ENCODE measurements at places on chromosomes 13 and 19.

- no peak for DNase-seq
Measured at GRCh38 chr13:110314516-110315245, 7.6 kb downstream of the COL4A2 start.

- no peak for DNase-seq
Measured at GRCh38 chr13:54383604-54384003, 1355.0 kb downstream of the OLFM4 start.

- no peak for DNase-seq
Measured at GRCh38 chr13:27971776-27972477, 2.8 kb upstream of the CDX2 start.

- no peak for DNase-seq
Measured at GRCh38 chr13:44188257-44188656, 185.4 kb upstream of the SERP2 start.

GRCh38 chr13:34701919-34702318 is 240.2 kb upstream of the NBEA start:
- DNase-seq, result no peak

GRCh38 chr13:29946093-29946492 is 95.7 kb upstream of the UBL3 start:
- DNase-seq, result no peak

DNA sequence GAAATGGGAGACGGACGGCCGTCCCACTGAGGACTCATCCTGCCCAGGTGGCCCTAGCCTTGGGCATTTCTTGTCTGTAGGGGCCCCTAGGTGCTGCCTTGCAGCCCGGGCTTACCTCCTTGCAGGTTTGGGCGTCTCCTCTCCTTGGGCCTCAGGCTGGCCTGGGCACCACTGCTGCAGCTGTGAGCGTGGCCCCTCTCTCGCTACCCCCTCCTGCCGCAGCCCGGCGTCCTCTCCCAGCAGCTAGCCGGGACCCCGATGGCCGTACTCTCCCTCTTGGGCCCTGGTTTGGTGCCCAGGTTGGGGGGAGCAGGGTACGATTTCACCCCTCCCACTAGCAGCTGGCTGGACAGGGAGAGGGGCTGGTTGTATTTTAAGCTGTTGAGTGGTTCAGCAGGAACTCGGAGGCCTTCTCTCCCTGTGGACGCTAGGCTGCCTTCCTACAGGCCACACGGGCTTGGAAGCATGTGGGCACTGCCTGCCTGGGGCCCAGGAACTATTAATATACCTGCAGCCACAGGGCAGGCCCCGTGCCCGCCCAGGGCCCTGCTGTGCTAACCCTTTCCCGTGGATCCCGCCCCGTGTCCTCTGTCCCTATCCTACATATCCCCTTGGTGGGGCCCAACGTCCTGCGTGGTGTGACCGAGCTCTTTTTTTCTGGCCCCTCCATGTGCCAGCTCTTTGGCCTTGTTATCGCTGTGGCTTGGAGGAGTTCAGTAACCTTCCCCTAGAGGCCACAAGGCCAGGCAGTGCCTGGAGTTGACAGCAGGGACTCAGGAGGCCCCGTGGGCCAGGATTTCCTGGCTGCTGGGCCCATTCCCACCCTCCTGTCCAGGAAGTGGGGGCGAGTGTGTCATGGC is 11.7 kb downstream of the NDUFB7 start:
- DNase-seq, result no peak

DNA sequence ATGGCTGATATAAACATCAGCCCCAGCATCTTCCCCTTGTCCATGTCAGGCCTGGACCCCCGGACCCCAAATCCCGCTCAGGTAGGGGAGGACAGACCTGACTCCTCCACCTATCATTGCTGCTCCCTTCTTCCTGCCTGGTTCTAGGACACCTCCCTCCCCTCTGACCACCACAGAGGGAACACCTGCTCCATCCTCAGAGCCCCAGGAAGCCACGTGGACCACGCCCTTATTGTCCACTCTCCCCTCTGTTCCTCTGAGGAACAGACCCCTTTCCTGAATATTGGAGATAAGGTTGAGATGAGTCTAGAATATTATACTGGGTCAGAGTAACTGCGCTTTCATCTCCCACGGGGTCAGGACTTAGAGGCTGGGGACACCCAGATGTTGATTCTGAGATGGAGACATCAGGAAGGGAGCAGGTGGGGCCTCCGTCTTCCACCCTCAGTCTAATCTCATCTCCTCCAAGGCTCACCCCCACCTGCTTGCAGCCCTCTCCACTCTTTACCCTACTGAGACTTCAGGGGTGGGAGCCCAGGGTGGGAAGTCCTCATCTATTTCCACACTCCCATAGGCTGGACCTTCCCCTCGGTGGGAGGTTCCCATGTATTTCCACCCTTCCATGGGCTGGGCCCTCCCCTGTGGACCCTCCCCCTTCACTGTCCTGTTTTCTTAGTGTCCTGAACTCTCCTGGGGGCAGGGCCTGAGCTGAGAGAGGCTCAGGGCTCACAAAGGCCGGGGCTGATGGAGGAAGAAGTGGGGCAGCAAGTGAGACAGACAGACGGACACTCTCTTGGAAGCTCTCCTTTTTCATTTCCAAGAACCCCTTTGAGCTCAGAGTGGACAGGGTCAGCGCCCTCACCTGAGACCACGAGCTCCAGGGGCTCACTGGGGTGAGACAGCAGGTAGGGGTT is 2.7 kb downstream of the LILRA4 start:
- no peak for DNase-seq

- no peak for DNase-seq
Measured at GRCh38 chr13:63190742-63191141, 1775.1 kb upstream of the PCDH20 start.

- peak; percentile 44 for DNase-seq
Measured at GRCh38 chr19:2552859-2553258, 76.9 kb downstream of the GADD45B start.

DNA sequence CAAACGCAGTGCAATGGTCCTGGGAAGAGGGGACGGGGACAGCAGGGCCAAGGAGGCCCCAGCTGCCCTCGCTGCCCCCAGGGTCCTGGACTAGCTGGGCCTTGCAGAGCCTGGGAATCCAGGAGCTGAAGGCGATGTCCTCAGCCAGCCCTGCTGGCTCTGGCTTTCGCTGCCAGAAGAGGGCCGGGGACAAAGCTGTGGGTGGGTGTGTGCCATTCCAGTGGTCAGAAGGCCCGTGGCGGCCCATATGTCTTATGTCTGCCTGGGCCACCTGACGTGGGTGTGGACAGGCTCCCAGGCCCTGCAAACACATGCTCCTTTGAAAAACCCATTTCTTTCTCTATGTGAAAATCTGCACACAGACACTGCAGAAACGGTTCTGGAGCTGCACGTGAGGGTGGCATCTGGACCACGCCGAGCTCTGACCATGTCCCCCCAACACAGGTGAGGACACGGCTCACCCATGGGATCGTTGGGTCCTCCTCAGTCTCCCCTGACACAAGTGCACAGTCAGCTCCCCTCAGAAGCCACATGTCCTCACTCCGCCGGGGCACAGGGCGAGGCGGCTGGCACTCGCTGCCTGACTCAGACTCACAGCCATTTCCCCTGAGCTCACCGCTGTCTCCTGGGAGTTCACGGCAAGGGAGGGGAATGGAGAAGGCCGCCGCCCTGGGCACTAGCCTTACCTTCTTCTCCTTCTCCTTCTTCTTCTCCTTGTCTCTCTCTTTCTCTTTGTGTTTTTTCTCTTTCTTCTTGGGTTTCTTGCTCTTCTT is 16.9 kb downstream of the IZUMO4 start:
- DNase-seq, result no peak

- no peak for DNase-seq
Measured at GRCh38 chr19:58328999-58329398, 2.2 kb downstream of the ZSCAN22 start.

DNA sequence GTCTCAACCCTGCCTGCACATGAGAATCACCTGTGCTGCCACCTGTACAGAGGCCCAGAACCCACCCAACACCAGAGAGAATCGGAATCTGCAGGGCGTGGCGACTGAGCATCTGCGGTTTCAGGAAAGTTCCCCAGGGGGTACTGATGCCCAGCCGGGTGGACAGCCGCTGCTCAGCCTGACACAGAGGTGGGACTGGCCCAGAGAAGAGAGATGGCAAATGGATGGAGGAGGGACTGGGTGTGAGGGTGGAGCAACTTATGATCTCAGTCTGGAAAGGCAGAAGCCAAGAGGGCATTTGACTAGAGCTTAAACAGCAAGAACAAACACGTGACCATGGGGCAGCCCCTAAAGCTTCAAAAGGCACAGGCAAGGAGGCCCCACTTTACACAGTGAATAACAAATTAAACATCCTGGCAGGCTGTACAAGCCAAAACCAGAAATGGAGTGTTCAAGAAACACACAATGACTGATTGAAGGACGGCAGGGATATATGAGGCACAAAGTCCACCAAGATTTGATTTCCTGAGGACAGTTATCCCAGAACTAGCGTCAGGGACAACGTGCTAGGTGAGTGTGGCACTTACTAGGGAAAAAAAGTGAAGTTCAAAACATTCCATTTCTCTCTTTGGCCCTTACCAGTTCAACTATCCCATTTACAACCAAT is 3.1 kb downstream of the RANBP3 start:
- peak; percentile 28 for DNase-seq

DNA sequence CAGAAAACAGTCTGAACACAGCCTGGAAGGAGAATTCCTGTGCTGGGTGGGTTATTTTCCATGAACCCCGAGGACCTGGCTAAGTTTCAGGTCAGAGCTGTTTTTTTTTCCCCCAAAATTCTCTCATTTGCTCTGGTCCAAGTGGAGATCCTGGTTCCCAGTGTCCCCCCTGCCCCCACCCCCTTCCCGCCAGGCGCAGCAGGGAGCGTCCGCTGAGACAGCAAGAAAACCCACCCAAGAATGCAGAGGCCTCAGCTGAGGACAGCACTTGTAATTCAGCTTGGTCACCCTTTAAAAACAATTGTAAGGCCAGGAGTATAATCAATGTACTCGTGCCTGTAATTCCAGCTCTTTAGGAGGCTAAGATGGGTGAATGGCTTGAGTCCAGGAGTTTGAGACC is 11.4 kb upstream of the TSPAN16 start:
- DNase-seq, result no peak

- DNase-seq, result no peak
Measured at GRCh38 chr19:7083076-7083956, 13.8 kb downstream of the ZNF557 start.

GRCh38 chr13:85284349-85284748 is 514.9 kb downstream of the SLITRK6 start:
- no peak for DNase-seq

- no peak for DNase-seq
Measured at GRCh38 chr13:37495046-37495445, 103.5 kb downstream of the POSTN start.

DNA sequence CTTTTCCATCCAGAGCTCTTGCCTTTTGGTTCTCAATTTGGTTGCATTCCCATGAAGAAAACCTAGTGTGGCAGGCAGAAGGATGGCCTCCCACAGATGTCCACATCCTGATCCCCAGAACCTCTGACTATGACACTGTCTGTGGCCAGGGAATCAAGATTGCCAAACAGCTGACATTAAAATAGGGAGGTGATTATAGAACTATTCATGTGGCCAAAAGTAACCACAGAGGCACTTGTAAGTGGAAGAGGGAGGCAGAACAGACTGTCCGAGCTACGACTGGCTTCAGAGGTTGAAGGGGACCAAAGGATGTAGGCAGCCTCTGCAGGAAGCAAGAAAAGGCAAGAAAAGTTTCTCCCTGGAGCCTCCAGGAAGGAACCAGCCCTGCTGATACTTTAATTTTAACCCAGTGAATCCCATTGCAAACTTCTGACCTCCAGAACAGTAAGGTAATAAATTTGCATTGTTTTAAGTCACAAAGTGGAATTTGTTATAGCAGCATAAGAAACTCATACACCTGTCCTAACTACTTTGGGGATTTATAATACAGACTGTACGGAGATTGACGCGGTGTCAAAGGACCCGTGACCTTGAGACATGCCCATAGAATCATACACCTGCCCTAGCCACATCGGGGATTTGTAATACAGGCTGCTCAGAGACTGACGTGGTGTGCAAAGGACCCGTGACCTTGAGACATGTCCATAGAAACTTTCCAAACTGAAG is 106.5 kb downstream of the ATP11A start:
- DNase-seq, result no peak

DNA sequence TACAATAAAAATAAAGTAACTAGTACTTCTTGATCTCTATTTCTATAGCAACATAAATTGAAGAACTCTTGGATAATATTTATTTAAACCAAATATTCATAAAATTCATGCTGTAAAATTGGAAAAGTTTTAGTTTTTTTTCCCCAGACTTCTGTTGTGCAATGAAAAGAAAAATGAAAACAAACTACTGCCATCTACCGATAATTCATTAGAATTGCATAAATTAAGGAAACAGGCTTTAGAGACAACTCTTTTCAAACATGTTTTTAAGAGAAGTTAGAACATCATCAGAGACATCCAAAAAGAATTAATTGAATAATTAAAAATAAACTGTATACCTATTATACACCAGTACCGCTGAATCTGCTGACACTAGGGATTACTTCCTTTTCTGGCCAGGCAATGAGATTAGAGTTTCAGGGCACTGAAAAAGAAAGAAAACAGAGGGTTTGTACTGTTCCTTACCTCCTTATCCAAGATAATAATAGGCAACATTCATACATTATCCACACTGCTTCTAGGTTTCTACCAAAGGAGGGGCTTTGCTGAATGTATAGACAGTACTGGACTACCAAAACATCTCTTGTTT is 4.9 kb downstream of the CCDC122 start:
- no peak for DNase-seq

GRCh38 chr13:111267784-111268183 is 52.7 kb upstream of the TEX29 start:
- DNase-seq, result no peak

- DNase-seq, result no peak
Measured at GRCh38 chr13:32951580-32951979, 64.6 kb upstream of the KL start.

DNA sequence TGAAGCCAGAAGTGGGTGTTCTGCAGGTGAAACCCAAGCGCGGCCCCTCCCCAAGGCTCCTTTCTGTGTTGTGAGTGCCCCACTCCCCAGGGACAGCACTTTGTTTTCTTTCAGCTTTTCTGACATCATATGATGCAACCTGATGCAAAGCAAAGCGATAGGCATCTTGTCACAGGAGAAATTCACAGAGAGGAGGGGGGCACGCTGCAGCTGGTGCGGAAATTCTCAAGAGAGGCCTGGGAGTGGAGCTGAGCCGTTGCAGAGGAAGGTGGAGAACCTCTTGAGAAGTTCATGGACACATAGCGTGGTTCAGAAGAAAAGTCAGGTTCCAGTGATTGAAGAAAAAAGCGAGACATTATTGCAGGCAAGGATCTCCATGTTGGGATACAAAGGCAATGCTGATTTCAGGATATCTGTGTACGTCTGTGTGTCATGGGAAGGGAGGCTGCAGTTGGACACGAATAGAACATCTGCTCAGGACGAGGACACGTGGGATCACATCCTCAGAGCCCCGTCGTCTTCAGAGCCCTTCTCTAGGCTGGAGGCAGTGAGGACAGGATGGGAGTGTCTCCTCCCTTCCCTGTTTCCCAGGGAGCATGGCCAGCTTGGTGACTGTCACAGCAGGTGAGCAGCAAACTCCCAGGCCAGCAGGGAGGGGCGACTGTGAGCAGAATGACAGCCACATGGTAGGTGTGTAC is 79.2 kb downstream of the IRS2 start:
- DNase-seq, result no peak
